HAP-1 (cell line): ENCODE measurements at places on chromosomes 3 and 15.

- no peak for DNase-seq
Observed at GRCh38 chr3:109070211-109070610, 47.7 kb downstream of the MORC1 start.

DNA sequence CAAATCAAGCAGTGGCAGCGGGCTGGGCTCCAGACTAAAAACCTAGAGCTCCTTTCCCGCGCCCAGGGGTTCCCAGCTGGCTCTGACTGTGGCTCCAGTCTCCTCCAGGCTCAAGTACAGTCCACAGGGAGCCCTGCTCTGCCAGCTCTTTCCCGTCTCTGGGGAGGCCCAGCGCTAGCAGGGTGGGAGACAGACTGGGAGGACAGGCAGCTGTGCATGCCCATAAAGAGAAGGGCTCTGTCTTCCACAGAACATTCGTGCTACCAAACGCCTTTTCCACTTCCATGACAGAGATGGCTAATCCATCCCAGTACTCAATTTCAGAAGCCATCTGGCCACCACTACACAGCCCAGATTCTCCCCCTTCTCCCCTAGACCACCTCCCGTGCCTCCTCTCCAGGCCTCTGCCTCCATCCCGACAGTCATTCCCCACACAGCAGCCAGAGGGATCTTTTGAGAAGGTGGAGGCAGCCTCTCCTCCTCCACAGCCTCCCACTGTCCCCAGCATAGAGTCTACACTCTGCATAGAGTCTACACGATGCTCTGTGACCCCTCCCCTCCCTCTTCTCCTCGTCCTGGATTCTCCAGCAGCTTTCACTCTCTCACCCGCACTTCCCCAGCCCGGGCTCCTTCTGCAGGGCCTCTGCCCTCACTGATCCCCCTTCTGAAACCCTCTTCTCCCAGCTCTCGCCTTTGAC is 6.8 kb upstream of the DUSP7 start:
- DNase-seq = no peak

DNA sequence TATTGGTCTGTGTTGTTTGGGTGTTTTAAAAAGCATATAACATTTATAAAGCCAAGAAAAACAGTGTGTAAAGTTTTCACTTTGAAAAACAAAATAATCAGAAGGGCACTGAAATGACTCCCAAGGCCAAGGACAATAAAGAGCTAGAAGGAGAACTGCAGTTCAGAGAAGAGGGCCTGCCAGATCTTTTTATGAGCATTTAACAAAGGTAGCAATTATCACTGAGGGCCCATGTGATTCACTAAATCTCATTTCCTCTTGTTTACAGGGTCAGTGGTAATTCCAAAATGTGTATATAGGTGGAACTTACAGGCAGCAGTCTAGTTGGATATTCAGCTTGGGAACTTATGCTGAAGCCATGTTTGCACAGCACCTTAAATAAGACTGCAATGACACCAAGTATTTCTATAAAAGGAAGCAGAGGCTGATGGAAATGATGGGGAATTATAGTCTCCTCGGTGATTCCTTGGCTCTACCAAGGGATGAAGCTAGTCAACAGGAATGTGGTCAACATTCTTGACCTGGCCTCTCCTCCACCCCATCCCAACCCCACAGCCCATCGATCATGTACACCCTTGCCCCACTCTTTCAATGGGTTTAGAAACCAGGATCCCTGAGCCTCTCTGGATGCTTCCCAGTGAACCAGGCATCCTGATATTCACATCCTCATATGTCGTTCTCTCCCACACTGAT is 54.4 kb upstream of the THUMPD3 start:
- no peak for DNase-seq

DNA sequence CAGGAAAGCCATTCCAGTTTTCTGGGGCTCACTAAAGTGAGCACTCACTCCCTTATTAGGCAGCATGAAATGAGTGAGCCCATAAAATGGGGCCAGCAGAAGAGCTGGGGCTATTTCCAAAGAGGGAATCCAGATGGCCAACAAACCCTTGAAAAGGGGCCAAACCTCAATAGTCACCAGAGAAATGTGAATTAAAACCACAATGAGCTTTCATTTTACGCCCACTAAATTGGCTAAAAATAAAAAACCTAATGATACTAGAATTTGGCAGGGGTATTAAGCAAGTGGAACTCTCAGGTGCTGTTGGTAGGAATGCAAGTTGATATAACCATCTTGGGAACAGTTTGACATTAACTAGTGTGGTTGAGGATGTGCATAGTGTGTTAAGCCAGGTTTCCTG is 42.1 kb upstream of the RAF1 start:
- no peak for DNase-seq

- no peak for DNase-seq
Observed at GRCh38 chr3:46127503-46127902, 80.6 kb downstream of the CCR1 start.

GRCh38 chr3:160127308-160127707 is 97.9 kb upstream of the C3orf80 start:
- DNase-seq = no peak

DNA sequence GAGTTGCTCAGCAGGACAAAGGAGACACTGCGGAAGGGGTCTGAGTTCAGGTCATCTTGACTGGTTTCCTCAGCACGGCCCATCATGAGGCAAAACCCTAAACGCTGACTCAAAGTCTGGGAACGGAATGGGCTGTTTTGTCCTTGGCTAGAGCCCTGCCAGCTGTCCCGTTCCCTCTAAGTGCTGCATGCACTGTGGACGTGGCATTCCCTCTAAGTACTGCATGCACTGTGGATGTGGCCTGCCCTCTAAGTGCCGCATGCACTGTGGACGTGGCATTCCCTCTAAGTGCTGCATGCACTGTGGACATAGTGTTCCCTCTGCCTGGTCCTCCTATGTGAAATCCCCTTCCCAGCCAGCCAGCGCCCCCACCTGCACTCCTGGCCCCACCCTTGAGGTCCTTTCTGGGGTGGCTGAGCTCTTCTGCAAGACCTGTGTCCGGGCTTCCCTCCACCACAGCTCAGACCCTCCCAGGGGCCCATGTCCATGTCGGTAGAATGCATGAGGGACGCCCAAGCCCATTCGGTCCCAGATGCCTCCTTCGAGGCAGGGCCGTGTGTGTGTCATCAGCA is 36.7 kb downstream of the TM2D3 start:
- no peak for DNase-seq
